ENCODE measurements at places on chromosomes 12 and 14. TPM values are rescaled to one million over a fixed set of nuclear protein-coding genes. Genes with fewer than 3 reads are reported as not detected.

RASSF9 gene
- polyA plus RNA-seq, result not detected

CCDC198 gene
- not detected for polyA plus RNA-seq

GRCh38 chr12:103771466-103771865 lies 69.6 kb downstream of the NT5DC3 start:
- DNase-seq, result no peak

- DNase-seq, result no peak
Observed at GRCh38 chr14:50705026-50705593, 37.0 kb upstream of the SAV1 start.

GRCh38 chr12:28938056-28938455 lies 211.0 kb upstream of the FAR2 start:
- DNase-seq, result no peak

DNA sequence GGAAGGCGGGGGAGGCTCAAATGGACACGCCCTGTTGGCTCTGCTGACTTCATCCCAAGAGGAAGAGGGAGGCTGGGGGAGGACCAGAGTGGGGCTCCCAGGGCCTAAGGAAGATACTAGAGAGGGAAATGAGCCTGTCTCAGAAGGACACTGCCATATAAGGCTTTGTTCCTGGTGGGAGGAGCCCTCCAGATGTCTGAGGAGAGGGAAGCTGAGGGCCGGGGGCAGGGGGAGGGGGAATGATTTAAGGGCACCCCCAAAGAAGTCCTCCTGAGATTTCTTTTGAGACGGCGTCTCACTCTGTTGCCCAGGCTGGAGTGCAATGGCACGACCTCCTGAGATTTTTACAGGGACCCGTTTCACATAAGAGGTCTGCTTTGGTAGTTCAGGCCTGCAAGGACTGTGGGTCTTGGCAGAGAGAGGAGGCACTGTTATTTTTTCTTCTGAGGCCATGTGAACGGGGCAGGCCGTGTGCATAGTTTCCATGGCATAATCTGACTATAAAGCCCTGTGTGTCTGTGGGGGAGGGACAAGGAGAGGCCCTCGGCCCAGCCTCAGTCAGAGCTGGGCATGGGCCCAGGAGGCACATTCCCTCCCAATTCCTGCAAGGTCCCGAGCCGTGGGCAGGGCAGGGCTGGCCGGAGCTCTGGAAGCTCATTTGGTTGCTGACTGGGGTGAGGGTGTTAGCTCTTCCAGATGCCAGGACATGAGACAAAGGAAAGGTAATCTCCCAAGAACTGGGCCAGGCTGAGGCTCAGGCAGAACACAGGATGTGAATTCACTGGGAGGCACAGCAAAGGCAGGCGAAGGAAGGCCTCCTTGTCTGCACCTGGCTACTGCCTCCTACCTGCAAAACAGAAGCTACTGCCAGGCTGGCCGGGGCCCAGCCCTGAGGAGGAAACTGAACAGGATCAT lies 22.2 kb upstream of the PLEKHG3 start:
- DNase-seq, result no peak

DNA sequence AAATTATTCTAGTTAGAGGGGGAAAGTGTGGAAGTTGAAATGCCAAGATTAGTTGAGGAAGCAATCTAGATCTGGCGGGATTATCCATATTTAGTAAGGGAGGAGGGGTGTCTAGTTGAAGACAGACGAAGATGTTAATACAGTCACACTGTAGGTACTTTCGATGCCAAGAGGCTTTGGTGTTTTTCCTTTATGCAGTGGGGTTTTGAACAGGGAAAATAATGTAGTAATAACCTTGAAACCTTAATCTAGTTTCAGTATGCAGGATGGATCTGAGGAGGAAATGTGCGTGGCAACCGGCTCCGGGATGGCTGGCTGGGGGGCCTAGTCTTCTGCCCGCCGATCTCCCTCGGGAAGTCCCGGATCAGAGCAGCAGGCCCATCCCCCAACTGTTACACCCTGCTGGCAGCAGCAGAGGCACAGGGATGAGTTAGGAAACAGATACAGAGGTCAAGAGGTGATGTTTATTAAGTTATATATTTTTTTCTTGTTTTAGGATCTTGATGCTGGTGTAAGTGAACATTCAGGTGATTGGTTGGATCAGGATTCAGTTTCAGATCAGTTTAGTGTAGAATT lies 27.4 kb downstream of the MDM2 start:
- DNase-seq, result no peak

All from naive thymus-derived CD8-positive, alpha-beta T cell (primary cell).